ENCODE measurements at places on chromosomes 5 and 9.

- DNase-seq: no peak
Observed at GRCh38 chr5:9724707-9725106, 94.6 kb upstream of the TAS2R1 start.

DNA sequence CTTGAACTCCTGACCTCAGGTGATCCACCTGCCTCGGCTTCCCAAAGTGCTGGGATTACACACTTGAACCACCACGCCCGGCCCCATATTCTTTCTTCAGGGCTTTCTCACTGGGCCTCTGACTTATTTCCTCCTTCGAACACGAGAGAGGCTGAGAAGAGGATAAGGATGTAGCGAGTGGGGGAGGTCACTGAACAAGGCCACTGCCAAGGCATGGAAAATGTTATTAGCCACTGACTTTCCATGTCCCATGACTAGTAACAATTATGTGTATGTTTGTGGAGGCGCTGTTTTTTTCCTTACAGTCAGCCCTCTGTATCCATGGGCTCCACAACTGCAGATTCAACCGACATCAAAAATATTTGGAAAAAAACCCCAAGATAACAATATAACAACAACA lies 12.3 kb upstream of the FCHSD1 start:
- DNase-seq: no peak

GRCh38 chr5:94614156-94614805 lies 4.1 kb downstream of the KIAA0825 start:
- DNase-seq: no peak

DNA sequence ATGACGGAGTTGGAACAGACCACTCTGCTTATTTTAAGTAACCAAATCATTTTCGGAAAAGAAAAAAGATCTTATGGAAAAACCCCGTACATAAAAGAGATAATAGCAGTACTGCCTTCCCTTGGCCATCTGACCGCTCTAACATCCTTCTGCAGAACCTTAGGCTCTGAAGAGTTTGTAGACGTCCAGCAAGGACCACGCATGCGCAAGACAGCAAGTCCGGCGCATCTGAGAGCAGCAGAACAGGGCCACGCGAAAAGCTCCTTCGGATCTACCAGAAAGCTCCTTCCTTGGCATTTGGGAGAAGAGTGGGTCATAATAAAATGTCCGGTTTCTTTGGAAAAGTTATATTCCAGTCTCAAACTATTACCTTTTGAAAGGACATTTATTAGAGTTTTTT lies 26.8 kb downstream of the PAX5 start:
- no peak for DNase-seq

DNA sequence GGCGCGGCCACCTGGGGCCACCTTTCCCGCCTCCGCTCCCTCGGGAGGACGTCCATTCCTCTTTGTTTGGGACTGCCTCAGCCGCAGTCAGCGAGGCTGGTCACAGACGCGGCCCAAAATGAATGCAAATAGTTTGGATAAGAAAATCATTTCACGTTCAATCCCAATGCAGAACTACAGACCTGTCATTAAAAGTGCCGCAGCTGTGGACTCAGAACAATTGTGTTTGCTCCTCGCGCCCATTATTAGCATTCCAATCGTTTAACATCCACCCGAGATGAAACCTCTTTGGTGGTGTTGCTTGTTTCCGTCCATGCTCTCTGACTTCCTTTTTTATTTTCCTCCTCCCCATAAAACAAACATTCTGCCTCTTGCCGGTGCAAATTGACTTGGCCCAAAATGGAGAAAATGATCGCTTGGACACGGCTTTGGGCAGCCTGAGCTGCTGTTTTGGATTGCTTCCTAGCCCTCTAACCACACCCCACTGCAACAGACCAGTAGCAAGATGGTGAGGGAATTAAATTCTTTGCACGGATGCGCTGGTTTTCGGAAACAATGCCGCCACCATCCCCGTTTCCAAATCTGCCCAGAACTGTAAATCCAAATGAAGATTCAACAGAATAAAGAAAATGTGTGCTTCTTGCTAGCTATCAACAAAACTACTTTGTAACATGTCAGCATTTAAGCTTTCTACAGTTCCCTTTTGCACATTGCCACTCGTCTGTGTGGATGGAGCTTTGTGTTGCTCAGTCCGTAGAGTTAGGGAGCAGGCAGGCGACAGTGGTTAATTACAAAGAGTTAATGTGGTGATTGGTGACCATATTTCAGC lies 784 bp downstream of the NLN start:
- DNase-seq: peak; percentile 22

DNA sequence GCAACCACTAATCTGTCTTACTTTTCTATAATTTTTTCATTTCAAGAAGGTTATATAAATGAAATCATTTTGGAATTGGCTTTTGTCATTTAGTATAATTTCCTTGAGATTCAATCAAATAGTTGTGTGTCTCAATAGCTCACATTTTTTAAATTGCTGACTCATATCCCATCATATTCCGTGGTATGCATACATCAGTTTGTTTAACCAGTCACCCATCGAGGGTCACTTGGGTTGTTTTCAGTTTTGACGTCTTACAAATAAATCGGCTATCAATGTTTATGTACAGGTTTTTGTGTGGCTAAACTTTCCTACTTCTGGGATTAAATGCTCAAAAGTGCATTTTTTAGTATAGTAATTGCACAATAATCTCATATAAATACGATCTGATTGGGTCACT lies 185.5 kb downstream of the TAF11L14 start:
- DNase-seq: no peak

DNA sequence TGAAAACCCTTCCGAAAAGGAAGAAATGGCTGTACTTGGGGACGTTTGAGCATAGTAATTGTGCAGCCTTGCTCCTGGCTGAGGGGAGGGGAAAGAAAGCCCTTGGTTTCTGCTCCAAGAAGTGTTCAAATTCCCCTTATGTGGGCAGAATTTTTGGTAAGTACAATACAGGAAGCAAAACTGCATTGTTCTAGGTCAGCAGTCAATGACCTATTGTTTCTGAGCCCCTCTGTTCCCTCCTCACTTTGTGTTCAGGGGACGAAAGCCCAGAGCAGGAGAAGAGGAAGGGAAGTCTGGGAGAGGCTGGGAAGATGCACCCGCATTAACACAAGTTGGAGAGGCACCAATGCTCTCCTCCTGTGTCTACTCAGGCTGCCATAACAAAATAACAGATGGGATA lies 11.9 kb downstream of the BASP1 start:
- peak; percentile 34 for DNase-seq

DNA sequence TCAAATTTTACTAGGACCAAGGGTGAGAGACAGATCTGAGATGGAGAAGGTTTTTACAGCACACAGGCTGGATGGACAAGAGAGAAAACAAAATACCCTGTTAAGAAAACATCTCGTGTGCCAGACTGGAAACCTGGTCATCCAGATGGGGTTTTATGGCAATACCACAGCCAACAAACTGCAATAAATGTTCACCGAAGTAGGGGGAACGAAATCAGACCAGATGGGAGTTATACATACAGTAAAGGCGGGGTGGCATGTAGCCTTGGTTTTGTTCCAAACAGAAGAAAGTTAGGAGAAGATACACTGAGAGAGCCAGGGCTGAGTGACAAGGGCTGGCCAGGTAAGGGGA lies 63.3 kb downstream of the DCP2 start:
- no peak for DNase-seq

GRCh38 chr9:116157436-116158138 lies 4.0 kb downstream of the PAPPA start:
- no peak for DNase-seq

- no peak for DNase-seq
Observed at GRCh38 chr9:106921341-106921899, 58.5 kb downstream of the ZNF462 start.

DNA sequence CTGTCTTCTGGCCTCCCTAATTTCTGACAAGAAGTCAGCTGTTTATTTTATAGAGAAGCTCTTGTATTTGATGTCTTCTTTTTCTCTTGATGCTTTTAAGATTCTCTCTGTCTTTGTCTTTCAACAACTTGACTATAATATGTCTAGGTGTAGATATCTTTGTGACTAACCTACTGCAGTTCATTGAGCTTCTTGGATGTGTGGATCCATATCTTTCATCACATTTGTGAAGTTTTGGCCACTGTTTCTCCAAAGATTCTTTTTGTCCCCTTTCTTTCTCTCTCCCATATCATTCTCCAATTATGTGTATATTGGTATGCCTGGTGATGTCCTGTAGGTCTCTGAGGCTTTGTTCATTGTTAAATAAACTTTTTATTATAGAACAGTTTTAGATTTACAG lies 16.7 kb downstream of the SPEF2 start:
- DNase-seq: no peak

- no peak for DNase-seq
Observed at GRCh38 chr5:128965638-128966302, 482 bp downstream of the SLC27A6 start.

GRCh38 chr5:137753691-137754187 lies 424 bp downstream of the HNRNPA0 start:
- no peak for DNase-seq

GRCh38 chr9:14690948-14691730 lies 2.1 kb downstream of the ZDHHC21 start:
- DNase-seq: no peak

- no peak for DNase-seq
Observed at GRCh38 chr5:173327948-173328843, at the start of gene STC2. Gene STC2, minus strand, starts transcription at chr5:173328414. Its CDS starts 221 bp downstream, at chr5:173328193.

DNA sequence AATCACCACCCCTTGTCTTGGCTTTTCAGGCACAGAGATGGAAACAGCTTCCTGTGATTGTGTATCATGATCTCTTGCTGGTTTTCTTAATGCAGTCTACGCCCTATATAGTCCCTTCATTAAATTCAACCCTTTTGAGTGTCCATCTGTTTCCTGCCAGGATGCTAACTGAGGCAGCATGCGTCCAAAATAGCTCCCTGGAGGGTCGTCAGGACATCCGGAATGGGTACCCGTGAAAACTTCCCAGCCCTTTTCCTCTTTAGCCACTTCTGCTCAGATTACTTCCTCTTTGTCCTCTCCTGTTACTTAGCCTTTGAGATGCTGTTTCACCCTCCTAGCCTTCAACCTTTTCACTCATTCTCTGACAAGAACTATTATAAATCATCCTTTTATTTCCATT lies 79.8 kb upstream of the KLF9 start:
- DNase-seq: peak; percentile 41

GRCh38 chr9:34121996-34122395 lies 4.5 kb downstream of the DCAF12 start:
- no peak for DNase-seq

- DNase-seq: no peak
Observed at GRCh38 chr5:73267766-73268435, 94.9 kb downstream of the TMEM174 start.

GRCh38 chr5:158872455-158872854 lies 227.3 kb downstream of the EBF1 start:
- DNase-seq: no peak

- peak; percentile 80 for DNase-seq
Observed at GRCh38 chr5:91469517-91470165, 86.5 kb upstream of the ARRDC3 start.

GRCh38 chr5:31995006-31995405 lies 179.1 kb downstream of the GOLPH3 start:
- DNase-seq: no peak

- DNase-seq: peak; percentile 7
Observed at GRCh38 chr5:146890066-146890465, 11.5 kb upstream of the PPP2R2B start.

GRCh38 chr9:113436728-113437515 lies 26.4 kb downstream of the C9orf43 start:
- no peak for DNase-seq

GRCh38 chr5:107651325-107651724 lies 19.4 kb downstream of the EFNA5 start:
- no peak for DNase-seq

DNA sequence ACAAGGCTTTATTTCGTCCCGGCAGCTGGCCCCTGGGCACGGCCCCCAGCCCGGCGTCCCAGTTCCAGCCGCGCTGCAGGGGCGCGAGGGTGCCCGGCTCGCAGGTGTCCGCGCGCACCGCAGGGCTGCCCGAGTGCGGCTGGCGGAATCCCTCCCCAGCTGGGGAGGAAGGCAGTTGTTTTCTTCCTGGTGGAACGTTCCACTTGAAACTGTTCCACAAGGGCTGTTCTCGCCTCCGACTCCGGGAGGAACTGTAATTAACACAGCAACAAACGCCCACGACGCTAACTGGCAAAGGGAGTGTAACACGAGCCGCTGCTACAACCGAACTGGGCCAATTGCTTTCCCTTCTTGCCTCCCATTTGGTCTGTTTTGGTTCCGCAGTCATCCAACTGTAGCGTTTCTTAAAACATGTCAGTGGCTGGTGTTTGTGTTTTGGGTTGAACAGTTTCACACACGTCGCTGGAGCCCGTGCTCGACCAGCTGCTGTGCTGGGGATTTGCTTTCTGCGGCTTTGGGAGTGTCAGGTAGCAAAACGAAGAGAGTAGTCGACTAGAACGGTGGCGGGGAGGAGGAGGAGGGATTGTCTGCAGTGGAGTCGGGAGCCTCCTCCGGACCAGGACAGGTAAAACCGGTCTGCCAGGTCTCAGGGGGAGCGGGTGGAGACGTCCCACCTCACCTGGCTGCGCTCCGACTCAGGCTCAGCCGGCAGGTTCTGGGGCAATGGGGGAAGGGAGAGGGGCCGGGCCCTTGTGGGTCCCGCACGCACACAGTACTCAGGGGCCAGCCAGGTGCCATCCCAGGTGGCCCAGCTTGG lies 131.6 kb upstream of the NIPBL start:
- DNase-seq: peak; percentile 25

- no peak for DNase-seq
Observed at GRCh38 chr9:120432600-120432999, 147.4 kb downstream of the CDK5RAP2 start.

GRCh38 chr5:133669472-133669871 lies 57.1 kb upstream of the FSTL4 start:
- no peak for DNase-seq

- no peak for DNase-seq
Observed at GRCh38 chr9:99353408-99353807, 131.3 kb downstream of the SEC61B start.

- no peak for DNase-seq
Observed at GRCh38 chr9:95058795-95059386, 258.6 kb downstream of the FANCC start.

- DNase-seq: no peak
Observed at GRCh38 chr5:147432323-147432722, 77.5 kb downstream of the DPYSL3 start.

- no peak for DNase-seq
Observed at GRCh38 chr9:94068257-94068656, 16.0 kb upstream of the PTPDC1 start.

GRCh38 chr9:114611516-114612271 lies 603 bp downstream of the TMEM268 start:
- DNase-seq: peak; percentile 55

All from CD14-positive monocyte (primary cell).